ENCODE measurements at places on chromosomes 7 and 10. TPM values are rescaled to one million over a fixed set of nuclear protein-coding genes. Genes with fewer than 3 reads are reported as not detected.

DNA sequence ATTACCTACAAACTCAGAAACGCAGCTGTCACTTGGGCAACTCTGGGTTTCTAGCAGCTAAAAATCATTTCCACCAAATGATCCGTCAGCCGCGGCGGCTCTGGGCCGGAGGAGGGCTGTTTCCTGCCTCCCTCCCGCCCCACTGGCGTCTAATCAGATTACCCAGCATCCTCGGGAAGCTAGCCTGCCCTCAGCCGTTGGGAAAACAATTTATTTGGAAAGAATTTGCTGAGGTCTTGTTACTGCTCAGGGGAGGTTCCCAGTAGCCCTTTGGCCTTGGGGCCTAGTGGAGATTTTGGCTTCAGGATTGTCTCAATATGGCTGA, 65.0 kb upstream of the ADGRA1 start:
- no peak for DNase-seq

DNA sequence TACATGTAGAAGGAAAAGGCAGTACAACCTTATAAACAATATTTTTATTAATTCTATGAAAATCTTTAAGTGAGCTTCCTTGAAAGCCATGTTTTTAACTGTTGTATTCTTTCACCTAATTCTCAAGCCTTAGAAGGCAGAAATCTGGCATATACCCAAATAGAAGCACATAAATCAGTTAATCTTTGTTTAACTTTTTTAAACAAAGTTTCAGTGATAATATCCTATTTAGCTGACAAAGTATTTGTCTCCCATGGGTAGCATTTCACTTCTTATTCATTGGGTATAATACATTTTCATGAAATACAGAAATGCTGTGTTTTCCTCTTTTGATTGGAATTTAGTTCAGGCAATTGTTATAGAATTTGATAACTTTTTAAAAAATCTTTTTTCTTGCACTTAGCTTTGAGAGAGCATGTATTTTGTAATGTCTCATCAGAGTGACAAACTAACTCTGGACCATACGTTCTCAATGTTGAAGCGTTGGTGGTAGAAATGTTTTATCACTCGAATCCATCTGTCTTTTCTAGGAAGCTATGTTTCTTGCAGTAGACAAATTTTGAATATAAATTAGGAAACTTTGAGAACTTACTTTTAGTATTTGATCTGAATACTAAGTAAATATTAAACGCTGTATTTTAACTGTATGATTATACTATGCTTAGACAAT, 78.1 kb downstream of the CREM start:
- DNase-seq: no peak

GRCh38 chr7:91149341-91150246, 114.6 kb upstream of the FZD1 start:
- DNase-seq: no peak

DNA sequence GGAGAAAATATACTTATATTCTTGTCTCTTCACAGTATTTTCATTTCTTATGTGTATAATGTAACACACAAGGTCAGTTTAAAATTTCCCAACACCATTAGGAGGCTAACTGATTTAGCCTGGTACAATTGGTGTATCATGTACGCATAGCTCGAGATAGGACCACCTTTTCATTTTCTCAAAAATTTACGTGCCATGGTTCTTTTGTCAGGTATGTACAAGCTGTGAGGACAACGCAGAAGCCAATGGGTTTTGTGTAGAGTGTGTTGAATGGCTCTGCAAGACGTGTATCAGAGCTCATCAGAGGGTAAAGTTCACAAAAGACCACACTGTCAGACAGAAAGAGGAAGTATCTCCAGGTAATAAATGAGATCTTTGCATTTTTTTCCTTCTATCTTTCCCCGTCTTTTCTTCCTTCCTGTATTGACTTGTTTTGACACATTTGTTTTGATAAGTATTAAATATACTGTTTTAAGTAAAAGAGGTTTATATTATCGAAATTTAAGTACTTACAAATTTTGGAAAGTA, 55.0 kb downstream of the TRIM24 start:
- DNase-seq: no peak

The NACAD gene
- total RNA-seq: 0.11 TPM

Measured in activated naive CD8-positive, alpha-beta T cell treated with anti-CD3 and anti-CD28 coated beads, Interleukin-2, amount 10 ng/mL, durations not matched to agents 7 days and 5 days (primary cell).